ENCODE measurements at places on chromosomes 2 and 18.

DNA sequence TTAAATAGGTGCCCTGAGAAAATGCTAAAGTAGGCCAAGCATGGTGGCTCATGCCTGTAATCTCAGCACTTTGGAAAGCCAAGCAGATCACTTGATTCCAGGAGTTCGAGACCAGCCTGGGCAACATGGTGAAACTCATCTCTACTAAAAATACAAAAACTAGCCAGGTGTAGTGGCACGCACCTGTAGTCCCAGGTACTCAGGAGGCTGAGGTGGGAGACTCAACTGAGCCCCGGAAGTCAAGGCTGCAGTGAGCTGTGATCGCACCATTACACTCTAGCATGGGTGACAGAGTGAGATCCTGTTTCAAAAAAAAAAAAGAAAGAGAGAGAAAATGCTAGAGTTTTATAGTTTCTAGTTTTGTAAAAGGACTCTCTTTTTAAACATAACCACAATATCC is 12.0 kb downstream of the ANKRD44 start:
- no peak for DNase-seq

DNA sequence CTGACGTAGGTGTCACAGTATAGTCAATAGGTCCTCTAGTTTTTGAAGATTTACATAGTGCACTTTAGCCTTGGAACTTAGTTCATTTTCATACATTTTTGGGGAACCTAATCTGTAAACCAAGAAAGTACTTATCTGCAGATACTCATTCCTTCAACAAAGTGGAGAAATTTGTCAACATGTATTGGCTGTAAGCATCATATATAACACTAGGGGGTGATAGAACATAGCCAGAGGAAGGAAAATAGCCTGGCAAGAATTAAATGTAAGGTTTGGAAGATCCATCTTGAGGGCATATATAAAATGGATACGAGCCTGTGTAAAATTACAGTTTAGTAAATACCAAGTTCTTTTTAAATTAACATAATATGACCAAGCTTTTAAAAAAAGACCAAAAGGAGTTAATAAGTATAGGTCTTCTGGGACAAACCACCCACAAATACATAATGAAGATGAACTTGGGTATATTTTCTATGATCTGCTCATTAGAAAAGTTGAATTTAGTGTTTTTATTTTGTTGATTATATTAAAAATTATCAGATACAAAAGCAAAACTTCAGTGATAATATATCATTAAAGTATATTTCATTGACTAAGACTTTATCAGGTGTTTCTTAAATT is 18.2 kb downstream of the RPL37A start:
- DNase-seq: no peak

- DNase-seq: no peak
Measured at GRCh38 chr2:7016601-7017211, 99.5 kb downstream of the RNF144A start.

DNA sequence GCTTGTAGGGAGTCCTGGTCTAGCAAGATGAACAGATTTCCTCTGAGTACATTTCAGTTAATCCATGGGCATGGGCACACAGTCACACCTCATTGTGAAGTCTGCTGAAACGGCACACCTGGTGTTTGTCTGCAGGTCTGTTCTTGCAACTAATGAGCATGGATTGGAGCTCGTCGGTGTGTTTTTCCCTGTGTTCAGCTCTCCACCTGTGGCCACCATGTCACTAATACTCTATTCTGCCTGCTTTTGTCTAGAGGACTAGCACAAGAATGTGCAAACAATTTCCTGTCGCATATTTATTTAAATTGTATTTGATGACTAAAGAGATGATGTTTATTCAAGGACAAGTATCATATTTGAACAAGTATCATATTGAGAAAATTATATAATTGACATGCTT is 24.5 kb upstream of the PPP4R1 start:
- DNase-seq: no peak

- DNase-seq: no peak
Measured at GRCh38 chr2:50575232-50575631, 456.7 kb downstream of the NRXN1 start.

DNA sequence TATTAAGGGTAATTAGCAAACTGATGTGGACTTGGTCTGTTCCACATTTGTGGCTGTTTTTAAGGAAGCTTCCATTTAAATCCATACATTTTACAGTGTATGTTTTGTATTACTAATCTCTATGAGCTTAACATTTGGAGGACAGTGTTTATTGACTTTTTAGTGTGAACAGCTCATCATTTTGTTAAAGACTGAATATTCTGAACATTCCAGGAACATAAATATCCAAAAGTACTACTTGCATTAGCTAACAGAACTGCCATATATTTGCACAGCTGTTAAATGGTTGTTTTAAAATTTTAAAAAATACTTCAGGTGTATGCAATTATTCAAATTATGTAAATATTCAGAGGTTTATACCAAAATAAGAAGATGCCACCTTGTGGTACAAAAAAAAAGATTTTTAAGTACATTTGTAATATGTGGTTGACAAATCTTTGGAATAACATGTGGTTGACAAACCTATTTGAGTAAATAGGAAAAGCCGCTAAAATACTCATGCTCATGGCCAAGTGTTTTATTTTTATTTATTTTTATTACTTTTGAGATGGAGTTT is 439.7 kb upstream of the FANCL start:
- no peak for DNase-seq

Measured in AG09309 (cell line).